ENCODE measurements at places on chromosomes 12 and 14. TPM values are rescaled to one million over a fixed set of nuclear protein-coding genes. Genes with fewer than 3 reads are reported as not detected.

The BCL7A gene
- total RNA-seq, result 2.6 TPM

The BDKRB2 gene
- total RNA-seq, result not detected

The GPR132 gene
- 43.4 TPM for total RNA-seq

- peak overlapping the region; percentile 57 for H3K27ac ChIP-seq
- DNase-seq, result no peak
- H3K36me3 ChIP-seq, result no peaks in the 10 kb centered on the region
These were observed 12.1 kb upstream of the LTA4H start for GRCh38 chr12:96047229-96048211.

- no peak for DNase-seq
- H3K27me3 ChIP-seq, result peaks cover 50% of the 10 kb centered on the region
- H3K27ac ChIP-seq, result no peak overlapping the region
- no peak overlapping the region for H3K4me3 ChIP-seq
- H3K4me1 ChIP-seq, result peaks cover 3% of the 10 kb centered on the region
- peaks cover 4% of the 10 kb centered on the region for H3K36me3 ChIP-seq
These were observed 50.7 kb upstream of the TMEM260 start for GRCh38 chr14:56528927-56529326.

DNA sequence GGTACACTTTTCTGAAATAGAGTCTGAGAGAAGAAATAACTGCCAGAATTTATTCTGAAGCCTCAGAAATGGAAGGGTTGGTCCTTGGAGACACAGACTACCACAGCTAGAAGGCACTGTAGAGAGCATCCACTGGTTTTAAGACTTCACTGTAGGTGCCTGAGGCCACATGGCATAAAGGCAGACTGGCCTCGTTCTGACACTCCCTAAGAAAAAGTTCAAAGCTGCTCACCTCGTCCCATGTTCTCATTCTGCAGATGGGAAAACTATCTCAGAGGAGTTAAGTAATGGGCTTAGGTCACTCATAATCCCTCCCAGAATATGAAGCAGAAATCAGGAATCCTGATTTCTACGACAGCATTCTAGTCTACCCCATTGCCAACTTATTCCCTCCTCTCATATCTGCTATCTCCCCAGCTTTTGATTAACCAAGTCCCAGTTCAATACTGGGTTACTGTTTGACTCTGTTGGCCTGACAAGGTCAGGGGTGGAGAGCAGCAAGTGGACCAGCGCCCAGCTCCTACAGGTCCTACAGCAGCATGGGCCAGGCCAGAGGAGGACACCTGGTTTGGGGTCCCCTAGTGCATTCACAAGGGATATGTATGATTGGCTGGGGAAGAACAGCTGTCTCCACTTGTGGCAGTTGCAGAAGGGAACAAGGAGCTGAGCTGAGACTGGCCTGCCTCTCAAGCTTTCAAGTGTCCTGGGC lies 3.7 kb downstream of the ITGA5 start:
- H3K27me3 ChIP-seq, result no peaks in the 10 kb centered on the region
- peaks cover 63% of the 10 kb centered on the region for H3K4me1 ChIP-seq
- DNase-seq, result no peak
- H3K36me3 ChIP-seq, result peaks cover 9% of the 10 kb centered on the region
- peak overlapping the region; percentile 100 for H3K27ac ChIP-seq
- H3K4me3 ChIP-seq, result peak overlapping the region; percentile 56

- H3K4me3 ChIP-seq, result no peak overlapping the region
- no peaks in the 10 kb centered on the region for H3K36me3 ChIP-seq
- H3K27ac ChIP-seq, result no peak overlapping the region
- no peaks in the 10 kb centered on the region for H3K27me3 ChIP-seq
- no peaks in the 10 kb centered on the region for H3K4me1 ChIP-seq
These were observed 53.6 kb downstream of the SLC25A21 start for GRCh38 chr14:37118673-37119366.
